ENCODE measurements at places on chromosomes 6 and 20.
A peak's percentile ranks its signal among the peaks of the same experiment; 100 is the strongest.

DNA sequence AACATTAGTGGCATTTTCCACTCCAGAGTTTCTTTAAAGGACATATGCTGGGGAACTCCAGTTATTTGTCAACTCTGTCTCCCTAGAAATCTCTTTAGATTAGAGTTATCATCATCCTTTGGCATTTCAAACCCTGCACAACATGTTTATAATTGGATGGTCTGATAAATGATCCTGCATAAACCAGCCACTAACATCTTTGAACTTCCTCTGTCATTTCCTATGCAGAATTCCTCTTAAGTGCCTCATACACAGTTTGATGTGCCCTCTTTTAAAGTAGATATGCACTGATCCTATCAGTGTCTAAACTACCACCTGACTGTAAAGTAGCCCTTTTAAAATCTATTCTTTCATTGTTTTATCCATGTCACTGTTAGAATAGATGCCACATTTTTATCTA, 306.3 kb upstream of the IRAK1BP1 start:
- no peak for DNase-seq

- DNase-seq: peak; percentile 11
Observed at GRCh38 chr6:7314414-7314813, 1.4 kb upstream of the SSR1 start.

DNA sequence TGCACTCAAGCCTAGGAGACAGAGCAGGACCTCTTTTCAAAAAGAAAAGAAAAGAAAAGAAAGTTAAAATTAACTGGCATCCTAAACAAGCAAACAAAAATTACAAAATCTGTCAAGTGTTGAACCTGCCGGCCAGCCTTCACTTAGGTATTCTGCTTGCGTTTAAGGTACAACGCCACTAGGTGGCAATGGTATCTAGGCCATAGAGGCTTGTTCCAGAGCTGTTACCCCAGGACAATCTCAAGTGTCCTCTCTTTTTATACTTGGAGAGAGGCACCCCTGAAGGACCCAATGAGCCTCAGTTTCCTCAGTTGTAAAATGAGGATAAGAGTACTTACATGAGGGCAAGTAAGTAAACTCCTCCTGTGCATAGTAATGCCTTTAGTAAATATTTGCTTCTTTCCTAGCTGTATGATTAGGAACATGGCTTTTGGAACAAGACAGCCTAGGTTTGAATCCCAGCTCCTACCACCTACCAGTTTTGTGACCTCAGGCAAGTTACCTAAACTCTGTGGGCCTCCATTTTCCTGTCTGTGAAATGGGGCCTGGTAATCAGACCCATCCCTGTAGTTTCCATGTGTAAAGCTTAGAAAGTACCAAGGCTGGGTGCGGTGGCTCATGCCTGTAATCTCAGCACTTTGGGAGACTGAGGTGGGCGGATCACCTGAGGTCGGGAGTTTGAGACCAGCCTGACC, 5.8 kb upstream of the PACSIN1 start:
- DNase-seq: peak; percentile 79

- DNase-seq: no peak
Observed at GRCh38 chr6:42375007-42375635, 76.6 kb downstream of the TRERF1 start.

- DNase-seq: no peak
Observed at GRCh38 chr6:158825951-158826306, 6.8 kb upstream of the EZR start.

GRCh38 chr6:20589266-20589665, 55.0 kb downstream of the CDKAL1 start:
- DNase-seq: peak; percentile 71

DNA sequence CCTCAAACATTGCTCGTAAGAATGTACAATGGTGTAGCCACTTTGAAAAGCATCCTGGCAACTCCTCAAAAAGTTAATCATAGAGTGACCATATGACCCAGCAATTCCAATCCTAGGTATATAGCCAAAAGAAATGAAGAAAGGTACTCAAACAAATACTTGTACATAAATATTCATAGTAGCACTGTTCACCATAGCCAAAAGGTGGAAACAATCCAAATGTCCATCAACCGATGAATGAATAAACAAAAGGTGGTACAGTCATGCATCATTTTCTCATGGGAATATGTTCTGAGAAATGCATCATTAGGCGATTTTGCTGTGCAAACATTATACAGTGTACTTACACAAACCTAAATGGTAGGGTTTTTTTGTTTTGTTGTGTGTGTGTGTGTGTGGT, 74.4 kb upstream of the TBC1D7 start:
- no peak for DNase-seq

DNA sequence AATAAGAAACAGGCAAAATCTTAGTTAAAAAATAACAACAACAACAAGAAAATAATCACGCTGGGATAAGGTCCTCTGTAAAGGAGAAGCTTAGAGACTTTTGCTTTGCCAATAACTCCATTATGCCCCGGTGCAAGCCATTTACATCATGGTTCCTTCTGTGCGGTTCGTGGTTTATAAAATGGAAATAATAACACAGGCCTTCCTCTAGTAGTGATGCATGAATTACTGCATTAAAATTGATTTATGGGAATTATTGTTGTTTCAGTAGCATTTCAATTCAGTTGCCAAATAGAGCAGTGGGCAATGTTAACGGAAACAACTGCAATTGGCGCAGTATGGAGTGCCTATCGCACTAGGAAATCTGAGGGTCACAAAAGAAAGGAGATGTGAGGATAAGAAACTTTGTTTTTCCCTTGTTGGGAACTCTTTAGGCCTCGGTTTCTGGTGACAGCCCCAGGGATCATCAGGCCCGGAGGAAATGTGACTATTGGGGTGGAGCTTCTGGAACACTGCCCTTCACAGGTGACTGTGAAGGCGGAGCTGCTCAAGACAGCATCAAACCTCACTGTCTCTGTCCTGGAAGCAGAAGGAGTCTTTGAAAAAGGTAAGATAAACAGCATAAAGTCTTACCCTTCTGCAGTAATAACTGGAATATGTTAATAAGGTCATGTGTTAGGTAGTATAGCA, 1.1 kb downstream of the CD109 start:
- DNase-seq: peak; percentile 51

DNA sequence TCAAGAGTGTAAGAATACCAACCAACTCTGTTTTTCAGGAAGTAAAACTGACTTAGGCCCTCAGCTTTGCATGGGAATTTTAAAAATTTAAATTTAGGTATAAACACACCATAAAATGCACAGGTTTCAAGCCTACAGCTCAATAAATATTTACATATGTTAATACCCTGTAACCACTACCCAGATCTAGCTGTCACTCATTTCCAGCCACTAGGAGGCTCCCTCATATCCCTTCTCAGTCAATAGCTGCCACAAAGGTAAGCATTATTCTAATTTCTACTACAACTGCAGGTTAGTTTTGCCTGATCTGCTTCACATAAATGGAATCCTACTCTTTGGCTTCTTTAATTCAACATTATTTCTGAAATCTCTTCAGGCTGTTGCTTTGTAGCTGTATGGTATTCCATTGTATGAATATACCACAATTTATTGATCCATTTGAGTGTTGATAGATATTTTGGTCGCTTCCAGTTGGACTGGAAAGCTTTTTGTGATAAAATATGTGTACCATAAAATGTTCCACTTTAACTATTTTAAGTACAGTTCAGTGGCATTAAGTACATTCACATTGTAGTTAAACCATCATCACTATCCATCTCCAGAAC, 32.5 kb upstream of the MEI4 start:
- DNase-seq: peak; percentile 46

GRCh38 chr20:64153861-64154589, 10.2 kb upstream of the MYT1 start:
- DNase-seq: no peak

GRCh38 chr6:25292384-25292783, 13.2 kb downstream of the CARMIL1 start:
- DNase-seq: no peak

DNA sequence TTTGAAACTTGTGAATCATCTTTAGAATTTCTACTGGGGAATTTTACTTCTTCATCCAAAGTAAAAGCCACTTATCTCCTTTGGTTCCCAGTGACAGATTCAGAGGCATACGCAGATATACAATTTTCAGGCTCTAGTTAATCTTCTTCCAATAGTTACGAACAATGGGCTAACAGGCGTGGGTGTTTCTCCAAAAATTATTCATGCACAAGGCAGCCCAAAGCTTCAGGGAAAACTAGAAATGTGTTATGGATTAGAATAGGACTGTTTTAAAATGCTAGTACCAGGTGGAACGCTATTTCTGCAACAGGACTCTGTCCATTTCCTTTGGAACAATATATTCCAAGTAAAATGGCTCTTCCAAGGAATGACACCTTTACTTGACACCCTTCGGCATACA, 102.2 kb downstream of the ZNF217 start:
- DNase-seq: no peak

DNA sequence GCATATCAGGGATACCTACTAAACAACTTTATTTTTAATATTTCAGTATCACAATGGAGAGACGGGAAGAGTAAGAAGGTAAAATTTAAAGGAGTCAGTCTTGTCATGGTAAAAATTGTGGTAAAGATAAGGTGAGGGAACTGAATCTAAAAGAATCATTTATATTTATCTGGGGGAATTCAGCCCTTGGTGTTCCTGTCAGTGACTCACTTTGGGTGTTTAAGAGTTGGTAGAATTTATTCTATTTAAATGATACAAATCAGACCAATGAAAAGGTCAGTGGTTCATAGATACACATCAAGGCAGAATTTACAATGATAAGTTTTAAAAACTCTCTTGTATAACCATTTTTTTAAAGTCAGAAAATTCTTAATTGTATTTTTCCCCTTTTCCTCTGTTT, 164.4 kb downstream of the CDKAL1 start:
- no peak for DNase-seq

GRCh38 chr6:43784049-43784855, 14.2 kb downstream of the VEGFA start:
- DNase-seq: no peak

DNA sequence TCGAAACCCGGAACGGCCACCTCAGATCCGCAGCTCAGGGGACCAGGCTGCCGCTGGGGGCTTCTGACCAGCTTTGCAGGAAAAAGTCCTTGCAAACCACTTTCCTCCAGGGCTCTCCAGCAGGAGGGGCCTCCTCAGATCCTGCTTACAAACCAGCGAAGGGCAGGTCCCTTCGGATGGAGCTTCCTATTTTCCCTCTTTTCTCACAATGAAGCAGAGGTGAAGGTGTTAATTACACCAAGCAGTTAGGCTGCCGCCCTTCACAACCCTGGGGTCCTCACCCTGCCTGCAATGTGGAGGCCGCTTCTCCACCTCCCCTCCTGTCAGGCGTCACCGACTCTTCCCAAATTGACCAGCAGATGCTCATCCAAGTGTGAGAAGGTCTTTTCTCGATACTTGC, 5.7 kb downstream of the ARHGAP40 start:
- DNase-seq: no peak

DNA sequence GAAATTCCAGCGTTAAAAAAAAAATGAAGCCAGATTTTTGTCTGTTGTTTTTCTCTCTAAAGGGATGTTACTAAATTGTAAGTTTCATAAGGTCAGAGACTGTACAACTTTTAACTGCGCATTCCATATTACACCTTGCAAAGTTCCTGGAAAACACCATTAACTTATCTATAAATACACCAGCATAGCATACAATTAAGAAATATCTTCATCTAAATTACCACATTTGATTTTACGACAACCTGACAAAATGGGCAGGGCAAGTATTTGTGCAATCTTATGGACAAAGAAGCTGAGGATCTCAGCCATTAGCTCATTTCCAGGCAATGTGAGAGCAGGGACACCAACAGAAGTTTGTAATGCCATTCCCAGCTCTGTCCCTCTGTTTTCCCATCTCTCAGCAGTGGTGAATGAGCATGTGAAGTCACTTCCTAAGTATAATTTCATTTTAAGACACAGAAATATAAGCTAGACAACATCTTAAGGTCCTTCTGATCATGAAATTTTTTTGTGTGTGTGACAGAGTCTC, 12.9 kb upstream of the GCM1 start:
- DNase-seq: no peak

DNA sequence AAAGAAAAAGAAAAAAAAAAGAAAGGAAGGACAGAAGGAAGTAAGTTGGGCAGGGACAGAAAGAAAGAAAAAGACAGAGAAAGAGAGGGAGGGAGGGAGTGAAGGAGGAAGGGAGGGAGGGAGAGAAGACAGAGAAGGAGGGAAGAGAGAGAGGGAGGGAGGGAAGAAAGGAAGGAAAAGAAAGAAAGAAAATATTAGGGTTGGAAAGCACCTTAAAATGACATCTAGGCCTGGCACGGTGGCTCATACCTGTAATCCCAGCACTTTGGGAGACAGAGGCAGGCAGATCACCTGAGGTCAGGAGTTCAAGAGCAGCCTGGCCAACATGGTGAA, 33.2 kb downstream of the FASTKD5 start:
- no peak for DNase-seq

GRCh38 chr6:106134906-106135634, 48.9 kb downstream of the PRDM1 start:
- no peak for DNase-seq

DNA sequence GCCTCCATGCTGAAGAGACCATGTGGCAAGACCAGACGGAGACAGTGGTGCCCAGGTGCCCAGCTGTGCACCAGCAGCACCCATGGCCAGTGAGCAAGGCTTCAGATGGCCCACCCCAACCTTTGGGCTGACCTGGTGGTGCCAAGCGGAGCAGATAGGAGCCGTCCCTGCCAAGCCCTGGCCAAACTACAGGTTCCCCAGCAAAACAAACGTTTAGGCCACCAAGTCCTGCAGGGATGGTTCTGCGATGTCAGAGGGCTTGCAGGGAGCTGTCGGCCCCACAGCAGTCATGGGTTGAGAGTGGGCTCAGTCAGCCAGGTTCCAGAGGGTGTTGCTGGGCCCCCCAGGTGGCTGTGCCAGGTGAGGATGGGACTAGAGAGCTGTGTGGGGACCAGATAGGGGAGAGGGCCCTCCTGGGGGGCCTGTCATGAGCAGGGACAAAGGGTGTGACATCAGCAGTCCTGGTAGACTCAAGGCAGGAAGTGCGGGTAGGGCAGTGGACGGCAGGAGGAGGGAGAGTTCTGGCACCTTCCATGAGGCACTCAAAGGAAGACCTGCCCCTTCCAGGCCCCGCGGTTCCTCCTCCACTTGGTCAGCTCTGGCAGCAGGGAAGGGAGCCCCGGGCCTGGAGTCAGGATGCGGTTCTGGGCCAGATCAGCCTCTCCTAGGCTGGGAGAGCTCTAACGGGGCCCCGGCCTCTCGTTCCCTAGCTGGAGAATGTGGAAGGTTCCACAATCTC, 342.4 kb downstream of the ZFAND3 start:
- no peak for DNase-seq

DNA sequence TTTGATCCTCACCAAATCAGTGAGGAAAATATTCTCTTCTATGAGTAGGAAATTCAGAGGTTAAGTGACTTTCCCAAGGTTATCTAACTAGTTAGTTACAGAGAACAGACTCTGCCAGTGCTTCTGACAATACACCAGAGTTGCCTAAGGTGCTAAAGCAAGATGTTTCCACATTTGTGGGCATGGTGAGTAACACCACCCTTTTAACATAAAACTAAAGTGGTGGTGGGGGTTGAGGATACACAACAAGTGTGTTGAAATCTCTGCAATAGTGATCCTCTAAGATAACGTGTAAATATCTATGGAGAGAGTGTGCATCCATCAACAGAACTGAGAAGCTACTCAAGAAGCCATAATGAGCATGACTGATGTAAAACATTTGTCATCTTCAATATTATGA, 11.7 kb downstream of the VNN2 start:
- peak; percentile 73 for DNase-seq
